ENCODE measurements at places on chromosomes 2 and 18.
A peak's percentile ranks its signal among the peaks of the same experiment; 100 is the strongest.

DNA sequence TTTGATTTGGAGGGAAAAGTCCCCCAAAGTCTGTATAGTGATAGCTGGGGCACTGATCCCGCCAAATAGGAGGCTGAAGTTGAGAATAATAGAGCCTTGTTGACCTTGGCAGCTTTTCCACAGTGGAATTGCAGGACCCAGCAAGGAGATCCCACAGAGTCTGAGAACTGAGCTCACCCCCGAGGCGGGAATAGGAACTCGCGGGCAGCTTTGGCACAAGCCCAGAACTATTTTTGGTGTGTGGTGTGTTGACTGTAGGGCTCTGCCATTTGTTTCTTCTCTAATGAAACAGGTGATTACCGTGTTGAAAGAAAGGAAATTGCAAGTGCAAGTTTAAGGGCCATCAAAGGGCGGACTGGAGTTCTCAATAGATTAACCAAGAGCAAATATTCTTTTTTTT, 34.0 kb downstream of the SH3RF3 start:
- DNase-seq: no peak

- DNase-seq: peak; percentile 83
Observed at GRCh38 chr2:170816504-170817092, at the start of gene GAD1. GAD1 (plus strand) TSS chr2:170816887; CDS start chr2:170818592, 1,705 bp downstream.

DNA sequence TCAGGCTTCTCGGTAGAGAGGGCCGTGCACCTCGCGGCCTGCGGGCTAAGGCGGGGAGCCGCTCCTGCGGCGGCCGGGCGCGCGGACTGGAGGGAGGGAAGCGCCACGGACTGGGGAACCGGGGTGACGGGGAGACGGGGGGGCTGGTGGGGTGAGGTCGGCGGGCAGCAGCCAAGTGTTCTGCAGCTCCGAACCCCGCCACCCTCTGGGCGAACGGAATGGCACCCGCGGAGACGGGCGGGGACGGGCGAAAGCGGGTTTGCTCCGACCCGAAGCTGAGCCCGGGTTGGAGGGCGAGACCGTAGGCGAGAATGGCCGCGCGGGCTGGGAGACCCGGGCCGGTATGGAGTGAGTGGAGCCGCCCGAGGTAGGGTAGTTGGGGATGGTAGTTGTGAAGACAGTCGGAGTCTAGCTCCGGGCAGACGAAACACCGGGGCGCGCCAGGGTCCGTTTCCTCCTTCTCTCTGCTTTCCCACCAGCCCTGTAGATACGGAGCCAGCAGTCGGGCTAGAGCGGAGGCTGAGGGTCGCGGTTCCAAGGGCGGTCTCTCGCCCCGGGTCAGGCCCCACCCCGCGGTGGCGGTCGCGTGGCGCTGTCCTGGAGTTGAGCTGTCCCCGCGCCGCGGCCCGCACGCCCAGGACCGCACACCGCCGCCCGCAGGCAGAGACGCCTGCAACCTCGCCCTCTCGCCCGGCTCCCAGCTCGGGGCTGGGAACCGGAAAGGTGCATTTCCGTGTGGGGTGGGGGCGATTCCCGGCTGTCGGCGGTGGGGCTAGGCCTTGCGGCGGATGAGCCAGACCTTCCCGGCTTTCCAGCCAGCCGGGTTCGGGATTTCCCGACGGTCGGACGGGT, 160.3 kb upstream of the SIX2 start:
- DNase-seq: no peak

- DNase-seq: no peak
Observed at GRCh38 chr2:129857200-129857599, 122.3 kb upstream of the RAB6C start.

- DNase-seq: no peak
Observed at GRCh38 chr2:178008636-178009289, 63.8 kb downstream of the PDE11A start.
